Renal cortex interstitium (tissue), 15 donors: ENCODE measurements at places on chromosomes 11 and 22. TPM values are rescaled to one million over a fixed set of nuclear protein-coding genes. Genes with fewer than 3 reads are reported as not detected.

DNA sequence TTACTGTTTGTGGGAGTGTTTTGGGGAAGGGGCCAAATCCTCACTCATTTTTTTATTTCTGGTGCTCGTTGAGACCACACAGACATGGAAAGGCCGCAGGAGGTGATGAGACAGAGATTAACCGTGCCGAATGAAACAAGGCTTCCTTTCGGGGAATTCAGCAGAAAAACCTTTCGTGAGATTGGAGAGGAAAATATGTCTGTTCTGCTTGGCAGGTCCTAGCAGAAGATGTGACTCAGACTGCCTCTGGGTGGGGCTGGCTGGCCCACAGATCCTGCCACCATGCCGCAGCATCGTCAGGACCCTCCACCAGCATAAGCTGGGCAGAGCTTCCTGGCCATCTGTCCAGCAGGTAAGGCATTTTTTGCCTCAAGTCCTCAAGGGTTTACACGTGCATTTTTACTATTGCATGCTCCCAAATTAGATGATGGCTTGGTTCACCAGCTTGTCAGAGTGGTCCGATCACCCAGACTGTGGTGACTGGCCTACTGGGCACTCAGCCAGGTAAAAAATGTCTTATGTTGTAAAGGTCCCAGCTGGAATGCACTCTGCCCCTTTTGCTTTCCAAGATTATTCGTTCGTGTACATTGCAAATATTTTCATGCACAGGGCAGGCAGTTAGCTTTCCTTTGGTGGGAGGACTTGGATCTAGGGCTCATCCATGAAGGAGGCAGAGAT is 1.5 kb downstream of the DDB2 start:
- DNase-seq = no peak

- DNase-seq = no peak
Observed at GRCh38 chr11:20360650-20361049, 2.9 kb upstream of the HTATIP2 start.

The OR52I2 gene
- polyA plus RNA-seq = not detected

GRCh38 chr22:21926728-21927127 is 25.9 kb downstream of the PPM1F start:
- no peak for DNase-seq

DNA sequence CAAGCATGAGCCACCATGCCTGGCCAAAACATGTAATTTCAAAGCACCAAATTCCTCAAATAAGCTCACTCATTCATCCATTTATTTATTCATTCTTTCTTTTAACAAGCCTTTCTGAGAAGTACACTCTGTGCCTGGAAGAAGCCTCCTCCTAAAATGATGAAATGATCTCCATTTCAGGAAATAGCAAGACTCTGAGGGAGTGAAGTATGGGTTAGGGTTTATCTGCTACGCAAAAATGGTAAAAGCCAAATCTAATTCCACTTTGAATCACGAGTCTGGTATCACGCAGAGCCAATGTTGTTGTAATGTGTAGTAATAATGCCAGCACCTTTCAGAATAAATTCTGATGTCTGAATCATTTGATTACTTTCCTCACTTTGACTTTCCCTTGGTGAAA is 1041.8 kb downstream of the LRRC4C start:
- DNase-seq = no peak

GRCh38 chr11:86818462-86819192 is 18.3 kb downstream of the PRSS23 start:
- no peak for DNase-seq

- DNase-seq = no peak
Observed at GRCh38 chr11:18590571-18590970, 2.0 kb upstream of the UEVLD start.

DNA sequence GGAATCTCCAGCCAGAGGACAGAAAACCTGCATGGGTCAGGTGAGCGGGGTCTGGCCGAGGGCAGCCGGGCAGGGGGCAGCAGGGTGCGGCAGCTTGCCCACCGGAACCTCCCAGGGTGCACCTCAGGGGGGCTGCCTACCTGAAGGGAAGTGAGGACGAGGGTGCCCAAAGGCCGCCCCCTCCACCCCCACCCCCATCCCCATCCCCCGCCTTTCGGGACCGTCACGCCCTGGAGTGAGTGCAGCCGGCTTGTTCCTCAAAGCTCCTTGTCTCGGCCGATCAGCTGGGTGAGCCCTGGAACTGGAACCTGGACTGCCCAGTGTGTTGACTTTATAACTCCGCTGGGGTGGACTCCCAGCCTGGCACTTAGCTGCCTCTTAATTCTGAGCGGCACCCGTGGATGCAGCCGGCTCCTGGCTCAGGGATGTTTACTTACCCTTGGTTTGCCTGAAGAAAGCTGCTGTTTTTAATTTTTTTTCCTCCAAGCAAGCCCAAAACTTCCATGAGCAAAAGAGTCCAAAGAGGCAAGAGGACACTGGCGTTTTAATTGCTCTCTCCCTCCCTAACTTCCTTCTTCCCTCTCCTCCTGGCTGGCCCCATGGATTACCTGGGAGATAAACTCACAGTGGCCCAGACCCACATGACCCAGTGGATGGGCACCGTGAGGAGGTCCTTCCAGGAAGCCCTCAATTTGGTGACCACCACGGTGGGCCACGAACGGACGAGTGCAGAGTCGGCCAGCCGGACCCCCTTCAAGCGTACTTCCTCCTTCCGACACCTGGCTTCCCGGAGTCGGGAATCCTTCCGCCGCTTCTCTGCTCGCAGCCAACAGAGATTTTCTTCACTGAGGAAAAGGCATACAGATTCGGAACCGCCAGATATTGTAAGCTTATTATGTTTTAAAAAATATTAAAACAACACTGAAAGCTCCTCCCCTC is 87.8 kb upstream of the CRYBB3 start:
- DNase-seq = no peak
